Heart right ventricle (tissue), 16 donors: ENCODE measurements at places on chromosomes 16 and 17. TPM values are rescaled to one million over a fixed set of nuclear protein-coding genes. Genes with fewer than 3 reads are reported as not detected.

- DNase-seq: no peak
- H3K27me3 ChIP-seq: no peaks in the 10 kb centered on the region
- H3K4me3 ChIP-seq: no peak overlapping the region
- H3K4me1 ChIP-seq: no peaks in the 10 kb centered on the region
Measured at GRCh38 chr17:32976605-32977004, 15.0 kb upstream of the SPACA3 start.

The PIPOX gene
- total RNA-seq: not detected

GRCh38 chr17:9908649-9909042 lies 3.6 kb upstream of the RCVRN start:
- no peak for DNase-seq
- H3K27ac ChIP-seq: no peak overlapping the region
- peaks cover 30% of the 10 kb centered on the region for H3K27me3 ChIP-seq
- no peaks in the 10 kb centered on the region for H3K4me1 ChIP-seq
- H3K36me3 ChIP-seq: no peaks in the 10 kb centered on the region
- no peak overlapping the region for H3K4me3 ChIP-seq

GRCh38 chr16:16084874-16085273 lies 135.5 kb downstream of the ABCC1 start:
- DNase-seq: no peak
- H3K27me3 ChIP-seq: no peaks in the 10 kb centered on the region
- H3K36me3 ChIP-seq: peaks cover 97% of the 10 kb centered on the region

The TAT gene
- total RNA-seq: not detected

The DLX3 gene
- total RNA-seq: not detected

DNA sequence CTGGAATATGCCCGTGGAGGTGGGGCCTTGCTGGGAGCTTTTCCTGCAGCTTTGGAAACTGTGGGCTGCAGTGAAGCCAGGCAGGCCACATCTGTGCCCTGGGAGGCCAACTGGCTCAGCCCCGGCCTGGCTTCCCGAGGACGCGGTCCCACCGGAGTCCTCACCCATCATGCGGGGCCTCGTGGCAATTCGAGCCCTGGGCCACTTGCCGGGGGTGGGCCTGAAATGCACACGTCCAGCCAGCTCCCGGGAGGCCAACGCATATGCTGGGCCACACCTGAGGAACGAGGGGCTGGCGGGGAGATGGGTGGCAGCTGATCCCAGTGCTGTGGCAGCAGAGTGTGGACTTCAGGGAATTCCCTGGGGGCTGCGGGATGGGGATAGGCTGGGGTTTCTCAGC lies 172.4 kb upstream of the GSE1 start:
- DNase-seq: no peak
- no peaks in the 10 kb centered on the region for H3K27me3 ChIP-seq
- H3K27ac ChIP-seq: no peak overlapping the region

- no peaks in the 10 kb centered on the region for H3K36me3 ChIP-seq
- H3K27ac ChIP-seq: no peak overlapping the region
- no peaks in the 10 kb centered on the region for H3K27me3 ChIP-seq
- H3K4me3 ChIP-seq: no peak overlapping the region
- no peak for DNase-seq
- H3K4me1 ChIP-seq: peaks cover 19% of the 10 kb centered on the region
Measured at GRCh38 chr16:2343211-2343610, 2.7 kb upstream of the ABCA3 start.

DNA sequence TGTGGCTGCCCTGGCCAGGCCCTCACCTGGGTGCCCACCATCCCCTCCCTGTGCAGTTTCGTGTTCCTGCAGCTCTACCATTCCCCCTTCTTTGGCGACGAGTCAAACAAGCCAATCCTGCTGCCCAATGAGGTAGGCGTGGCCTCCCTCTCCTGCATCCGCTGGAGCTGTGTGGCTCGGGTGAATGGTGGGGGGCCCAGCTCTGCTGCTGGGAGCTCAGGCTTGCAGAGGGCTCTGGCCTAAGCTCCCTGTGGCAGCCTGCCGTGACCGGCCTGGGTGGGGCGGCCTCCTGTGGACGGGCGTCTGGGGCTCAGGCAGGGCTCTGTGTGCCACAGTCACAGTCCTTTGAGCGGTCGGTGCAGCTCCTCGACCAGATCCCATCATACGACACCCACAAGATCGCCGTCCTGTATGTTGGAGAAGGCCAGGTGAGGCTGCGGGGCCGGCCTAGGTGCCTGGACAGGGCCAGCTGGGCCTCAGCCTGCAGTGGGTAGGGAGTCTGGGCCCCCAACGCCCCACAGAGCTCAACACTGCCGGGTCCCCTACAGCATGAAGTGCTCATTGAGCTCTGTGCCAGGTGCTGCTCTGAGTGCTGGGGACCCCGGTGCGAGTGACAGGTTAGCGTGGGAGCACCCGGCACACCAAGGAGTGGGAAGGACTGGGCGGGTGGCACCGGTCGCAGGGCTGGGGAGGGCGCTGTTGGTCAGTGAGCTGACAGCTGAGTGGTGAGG lies 37.3 kb downstream of the TSC2 start:
- H3K4me3 ChIP-seq: no peak overlapping the region
- H3K36me3 ChIP-seq: peaks cover 13% of the 10 kb centered on the region
- no peaks in the 10 kb centered on the region for H3K27me3 ChIP-seq

GRCh38 chr16:13077816-13078215 lies 176.4 kb downstream of the SHISA9 start:
- DNase-seq: no peak
- H3K27me3 ChIP-seq: no peaks in the 10 kb centered on the region
- H3K27ac ChIP-seq: no peak overlapping the region

- no peak overlapping the region for H3K4me3 ChIP-seq
- no peaks in the 10 kb centered on the region for H3K27me3 ChIP-seq
- DNase-seq: no peak
- H3K36me3 ChIP-seq: no peaks in the 10 kb centered on the region
Measured at GRCh38 chr17:35725802-35726126, 5.7 kb upstream of the RASL10B start.

DNA sequence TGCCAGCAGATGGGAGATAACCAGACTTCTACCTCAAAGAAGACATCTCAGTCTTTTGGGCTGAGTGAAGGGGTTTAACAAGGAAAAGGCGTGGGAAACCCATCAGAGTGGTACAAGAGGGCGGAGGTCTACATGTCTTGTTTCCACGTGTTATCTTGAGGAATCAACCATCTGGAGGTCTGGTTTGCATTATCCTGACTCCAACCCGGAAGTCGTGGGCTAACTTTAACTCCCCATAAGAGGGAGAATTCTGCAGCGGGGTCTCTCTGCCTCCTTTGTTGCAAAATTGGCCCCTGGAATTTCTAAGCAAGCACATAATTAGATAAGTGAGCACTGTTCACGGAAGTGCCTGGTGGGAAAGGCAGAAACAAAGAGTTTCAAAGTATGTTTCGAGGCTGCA lies 398.7 kb upstream of the C16orf82 start:
- peaks cover 6% of the 10 kb centered on the region for H3K27me3 ChIP-seq
- no peaks in the 10 kb centered on the region for H3K36me3 ChIP-seq
- H3K4me1 ChIP-seq: no peaks in the 10 kb centered on the region

- no peak for DNase-seq
- no peaks in the 10 kb centered on the region for H3K36me3 ChIP-seq
- H3K27me3 ChIP-seq: peaks cover 29% of the 10 kb centered on the region
- H3K27ac ChIP-seq: no peak overlapping the region
- no peak overlapping the region for H3K4me3 ChIP-seq
- H3K4me1 ChIP-seq: no peaks in the 10 kb centered on the region
Measured at GRCh38 chr16:86736502-86736901, 158.2 kb downstream of the FOXL1 start.

The CD300E gene
- 0.34 TPM for total RNA-seq

The TUBG2 gene
- total RNA-seq: 14.4 TPM

GRCh38 chr17:27649929-27650328 lies 18.9 kb downstream of the LGALS9 start:
- no peak overlapping the region for H3K27ac ChIP-seq
- no peak overlapping the region for H3K4me3 ChIP-seq
- no peaks in the 10 kb centered on the region for H3K36me3 ChIP-seq
- peak; percentile 46 for DNase-seq

DNA sequence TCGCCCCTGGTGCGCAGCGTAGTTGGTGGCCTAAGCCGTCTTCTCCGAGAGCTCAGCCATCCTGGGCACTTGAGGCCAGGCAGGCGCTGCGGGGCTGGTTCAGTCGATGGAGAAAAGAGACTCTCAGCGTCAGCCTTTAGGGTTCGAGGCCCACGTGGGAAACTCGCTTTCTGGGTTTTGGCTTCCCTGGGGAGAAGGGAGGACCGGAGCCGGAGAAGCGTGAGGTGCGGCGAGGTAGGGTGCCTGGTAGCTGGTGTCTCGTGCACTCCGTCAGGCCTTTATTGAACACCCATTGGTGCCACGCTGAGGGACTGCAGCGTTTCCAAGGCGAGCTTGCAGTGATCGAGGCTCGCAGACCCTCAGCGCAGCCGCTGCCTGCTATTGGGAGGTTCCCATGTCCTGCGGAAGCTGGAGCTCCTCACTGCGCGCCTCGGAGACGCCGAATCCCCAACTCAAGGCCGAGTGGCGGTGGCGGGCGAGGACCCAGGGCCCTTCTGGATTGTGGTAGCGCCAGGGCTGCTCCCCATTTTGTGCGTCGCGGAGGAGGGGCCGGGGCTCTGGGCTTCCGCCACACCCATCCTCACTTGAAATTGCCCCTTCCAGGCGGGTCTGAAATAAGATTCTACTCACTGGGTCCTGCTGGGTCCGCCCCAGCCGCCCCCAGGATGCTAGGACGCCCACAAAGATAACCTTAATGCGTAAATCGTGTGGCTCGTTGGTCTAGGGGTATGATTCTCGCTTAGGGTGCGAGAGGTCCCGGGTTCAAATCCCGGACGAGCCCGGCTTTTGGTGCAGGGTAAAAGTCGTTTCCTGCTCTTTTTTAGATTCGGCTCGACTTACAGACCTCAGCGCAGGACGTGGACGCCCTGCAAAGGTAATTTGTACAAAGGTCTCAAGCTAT lies 1.2 kb downstream of the OR1F1 start:
- peak overlapping the region; percentile 16 for H3K4me3 ChIP-seq
- H3K27me3 ChIP-seq: peaks cover 100% of the 10 kb centered on the region
- peaks cover 23% of the 10 kb centered on the region for H3K4me1 ChIP-seq
- no peak overlapping the region for H3K27ac ChIP-seq

The PIMREG gene
- total RNA-seq: not detected
